ENCODE measurements at places on chromosomes 6 and 20. TPM values are rescaled to one million over a fixed set of nuclear protein-coding genes. Genes with fewer than 3 reads are reported as not detected.
A peak's percentile ranks its signal among the peaks of the same experiment; 100 is the strongest.

DNA sequence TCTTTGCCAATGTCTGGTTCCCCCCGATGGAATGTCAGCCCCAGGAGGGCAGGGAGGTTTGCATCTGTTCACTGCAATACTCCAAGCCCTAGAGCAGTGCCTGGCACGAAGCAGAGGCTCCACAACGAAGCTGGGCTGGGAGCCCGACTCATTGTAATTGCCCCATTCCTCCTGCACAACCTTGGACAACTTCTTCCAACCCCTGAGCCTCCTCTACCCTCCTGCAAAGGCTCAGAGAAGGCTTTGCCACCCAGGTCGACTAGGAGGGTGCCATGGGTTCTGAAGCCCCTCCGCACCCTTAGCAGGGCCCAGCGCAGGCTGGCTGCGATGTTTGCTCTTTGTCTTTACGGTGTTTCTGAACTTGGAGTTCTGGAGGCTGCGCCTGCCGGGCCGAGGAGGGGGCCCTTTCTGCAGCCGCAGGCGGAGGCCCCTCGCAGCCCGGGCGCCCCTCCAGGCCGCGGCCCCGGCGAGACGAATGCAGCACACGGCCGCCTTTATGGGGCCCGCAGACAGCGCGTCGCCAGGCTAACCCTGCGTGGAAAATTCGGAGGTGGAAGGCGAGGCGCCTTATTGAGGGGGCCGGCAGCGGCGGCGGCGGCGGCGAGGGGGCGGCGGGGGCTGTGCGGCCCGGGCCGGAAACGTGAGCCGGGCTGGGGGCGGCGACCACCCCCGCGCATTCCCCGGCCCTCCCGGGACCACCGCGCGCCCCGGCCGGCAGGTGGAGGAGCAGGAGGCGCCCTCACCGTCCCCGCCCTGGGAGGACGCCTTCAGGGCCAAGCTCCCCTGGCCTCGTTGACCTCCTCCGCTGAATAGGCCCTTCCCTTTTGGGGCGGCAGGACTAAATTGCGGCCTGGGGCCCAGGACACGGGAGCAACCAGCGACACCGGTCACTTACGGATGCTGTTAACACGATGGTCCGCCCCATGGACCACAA, 27.0 kb downstream of the SNAI1 start:
- H3K4me1 ChIP-seq: peaks cover 8% of the 10 kb centered on the region
- H3K27me3 ChIP-seq: peaks cover 13% of the 10 kb centered on the region
- H3K4me3 ChIP-seq: peak overlapping the region; percentile 24
- no peak overlapping the region for H3K27ac ChIP-seq

DNA sequence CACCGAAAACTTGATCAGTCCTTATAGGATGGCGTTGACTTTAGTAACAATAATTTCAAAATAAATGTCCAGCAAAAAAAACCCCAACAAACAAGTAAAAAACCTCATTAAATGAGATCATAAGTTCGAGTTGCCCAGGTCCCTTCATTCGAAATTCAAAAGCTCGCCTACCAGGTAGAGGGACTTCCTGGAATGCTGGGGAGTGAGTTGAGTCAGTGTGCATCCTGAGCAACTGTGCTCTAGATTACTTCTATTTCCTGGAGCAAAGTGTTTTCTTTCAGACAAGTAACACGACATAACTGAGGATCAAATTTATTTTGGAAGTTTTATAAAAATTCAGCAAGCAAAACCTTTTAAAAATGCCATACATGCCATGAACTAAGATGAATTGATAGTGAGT, 511.9 kb upstream of the CITED2 start:
- no peak for DNase-seq
- H3K4me1 ChIP-seq: peaks cover 28% of the 10 kb centered on the region
- H3K36me3 ChIP-seq: no peaks in the 10 kb centered on the region
- H3K27ac ChIP-seq: no peak overlapping the region
- no peaks in the 10 kb centered on the region for H3K27me3 ChIP-seq
- H3K4me3 ChIP-seq: no peak overlapping the region

- no peak overlapping the region for H3K27ac ChIP-seq
- H3K27me3 ChIP-seq: peaks cover 86% of the 10 kb centered on the region
- no peaks in the 10 kb centered on the region for H3K4me1 ChIP-seq
- no peak overlapping the region for H3K4me3 ChIP-seq
These were observed 95.2 kb downstream of the YTHDF1 start for GRCh38 chr20:63120808-63121090.

HLA-DOB gene
- 0.19 TPM for total RNA-seq

VGLL2 gene
- total RNA-seq: not detected

DNA sequence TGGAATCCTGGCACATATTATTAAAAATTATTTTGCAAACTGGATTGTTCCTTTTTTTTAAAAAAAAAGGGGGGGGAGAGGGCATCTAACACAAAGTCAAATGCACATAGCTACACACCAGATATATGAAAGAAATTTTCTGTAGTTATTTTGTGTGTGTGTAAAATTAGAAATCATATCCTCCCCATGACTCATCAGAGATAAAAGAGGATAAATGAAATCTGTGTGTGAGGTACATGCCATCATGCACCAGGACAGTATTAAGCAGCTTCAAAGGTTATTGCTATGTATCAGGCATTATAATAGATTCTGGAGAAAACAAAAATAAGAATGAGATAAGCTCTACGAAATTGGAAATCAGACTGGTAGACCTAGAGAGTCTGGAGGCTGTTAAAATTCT, 5.2 kb downstream of the BTBD9 start:
- H3K27ac ChIP-seq: no peak overlapping the region
- no peak for DNase-seq
- no peaks in the 10 kb centered on the region for H3K36me3 ChIP-seq
- no peaks in the 10 kb centered on the region for H3K27me3 ChIP-seq

- peak overlapping the region; percentile 19 for H3K4me3 ChIP-seq
- no peaks in the 10 kb centered on the region for H3K36me3 ChIP-seq
- H3K27ac ChIP-seq: no peak overlapping the region
- no peaks in the 10 kb centered on the region for H3K27me3 ChIP-seq
- H3K4me1 ChIP-seq: peaks cover 17% of the 10 kb centered on the region
These were observed 211.9 kb downstream of the FOXC1 start for GRCh38 chr6:1821513-1822183.

- no peak for DNase-seq
- H3K4me3 ChIP-seq: peak overlapping the region; percentile 53
- no peaks in the 10 kb centered on the region for H3K36me3 ChIP-seq
- H3K27me3 ChIP-seq: peaks cover 5% of the 10 kb centered on the region
- no peak overlapping the region for H3K27ac ChIP-seq
These were observed 671 bp downstream of the CDH4 start for GRCh38 chr20:61252601-61253263.

DNA sequence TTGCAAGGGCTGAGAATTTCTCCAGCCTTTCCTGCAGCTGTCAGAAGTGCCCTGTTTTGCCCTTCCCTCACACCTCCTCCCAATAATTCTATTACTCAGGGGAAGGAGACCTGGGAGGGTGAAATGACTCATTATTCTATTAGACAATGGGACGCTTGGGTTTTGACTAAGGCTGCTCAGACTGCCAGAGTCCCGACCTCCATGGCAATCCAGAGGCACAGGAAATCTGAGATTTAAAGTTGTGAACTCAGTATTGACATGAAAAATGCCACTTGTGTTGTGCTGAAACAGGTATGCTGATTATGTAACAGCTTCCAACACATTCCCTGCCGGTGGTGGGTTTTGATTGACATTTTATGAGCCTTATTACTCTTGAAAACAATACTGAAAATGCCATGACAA, 625.9 kb upstream of the FLRT3 start:
- H3K27me3 ChIP-seq: no peaks in the 10 kb centered on the region
- no peak for DNase-seq
- H3K36me3 ChIP-seq: no peaks in the 10 kb centered on the region
- no peaks in the 10 kb centered on the region for H3K4me1 ChIP-seq
- no peak overlapping the region for H3K4me3 ChIP-seq

DNA sequence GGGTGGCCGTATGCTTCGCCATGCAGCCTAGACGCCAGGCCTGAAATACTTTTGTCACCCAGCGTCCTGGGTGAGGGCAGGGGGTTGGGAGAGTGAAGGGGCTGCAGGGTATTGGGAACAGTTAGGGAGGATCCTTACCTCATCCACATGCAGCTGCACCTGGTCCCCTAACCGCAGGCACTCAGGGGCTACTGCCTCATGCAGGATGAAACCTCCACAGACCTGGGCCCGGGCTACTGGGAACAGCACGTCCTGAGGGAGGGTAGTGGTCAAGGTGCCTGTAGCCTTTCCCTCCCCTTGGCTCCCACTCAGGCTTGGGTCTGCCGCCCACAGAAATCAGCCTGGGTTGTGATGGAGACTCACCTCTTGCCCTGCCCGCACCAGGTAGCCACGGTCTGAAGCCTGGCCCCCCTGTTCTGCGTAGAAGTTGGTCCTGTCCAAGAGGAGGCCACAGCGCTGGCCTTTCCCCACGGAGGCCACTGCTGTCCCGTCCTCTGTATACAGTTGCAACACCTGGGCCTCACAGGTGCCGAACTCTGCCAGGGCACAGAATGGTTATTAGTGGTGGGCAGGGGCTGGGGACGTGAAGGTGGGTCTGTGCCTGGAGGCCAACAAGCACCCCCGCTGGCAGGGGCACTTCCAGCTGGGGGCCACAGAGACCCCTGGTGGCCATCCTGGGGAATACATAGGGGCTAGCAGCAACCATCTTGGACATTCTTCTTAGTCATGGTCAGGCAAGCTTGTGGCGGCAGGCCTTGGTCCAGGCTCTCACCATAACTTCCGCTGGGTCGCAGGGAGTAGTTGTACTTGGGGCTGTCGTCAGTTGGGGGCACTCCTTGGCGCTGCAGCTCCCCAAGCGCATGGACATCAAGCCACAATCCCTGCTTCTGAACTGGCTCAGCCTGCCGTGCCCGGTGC, 8.6 kb downstream of the AARS2 start:
- peaks cover 49% of the 10 kb centered on the region for H3K36me3 ChIP-seq
- no peaks in the 10 kb centered on the region for H3K27me3 ChIP-seq
- no peak overlapping the region for H3K4me3 ChIP-seq
- H3K4me1 ChIP-seq: no peaks in the 10 kb centered on the region
- no peak overlapping the region for H3K27ac ChIP-seq

OSER1 gene
- 80.6 TPM for total RNA-seq

DNA sequence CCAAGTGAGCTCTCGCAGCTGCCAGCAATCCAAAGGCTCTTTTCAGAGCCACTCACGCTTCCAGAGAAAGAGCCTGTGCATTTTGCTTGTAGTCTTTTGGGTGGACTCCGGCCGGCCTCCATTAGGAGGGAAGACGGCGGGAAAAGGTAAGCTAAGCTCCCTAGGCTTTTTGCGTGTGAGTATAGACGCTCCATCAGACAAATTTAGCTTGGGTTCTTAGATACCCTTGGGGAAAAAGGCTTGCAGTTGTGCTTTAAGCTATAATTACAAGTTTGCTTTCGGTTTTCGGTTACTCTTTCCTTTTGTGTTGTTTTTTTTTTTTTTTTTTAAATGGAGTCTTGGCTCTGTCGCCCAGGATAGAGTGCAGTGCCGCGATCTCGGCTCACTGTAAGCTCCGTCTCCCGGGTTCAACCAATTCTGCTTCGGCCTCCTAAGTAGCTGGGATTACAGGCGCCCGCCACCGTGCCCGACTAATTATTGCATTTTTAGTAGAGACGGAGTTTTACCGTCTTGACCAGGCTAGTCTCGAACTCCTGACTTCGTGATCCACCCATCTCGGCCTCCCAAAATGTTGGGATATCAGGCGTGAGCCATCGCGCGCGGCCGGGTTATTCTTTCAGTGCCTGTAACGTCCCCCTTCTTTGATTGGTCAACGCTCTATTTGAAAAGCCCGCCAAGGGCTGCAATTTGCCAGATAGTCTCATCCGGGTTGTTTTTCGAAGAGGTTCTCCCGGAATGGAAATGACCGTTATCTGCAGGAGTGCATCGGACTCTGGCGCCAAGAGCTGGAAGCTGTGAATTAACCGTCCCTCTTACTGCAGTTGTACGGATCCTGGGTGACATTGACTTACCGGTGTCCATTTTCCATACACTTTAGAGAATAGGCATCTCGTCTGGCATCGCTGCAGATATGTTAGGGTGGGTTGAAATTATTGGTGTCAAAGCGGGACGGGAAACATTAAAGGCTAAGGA, 18.1 kb downstream of the OR2B2 start:
- H3K36me3 ChIP-seq: no peaks in the 10 kb centered on the region
- DNase-seq: peak; percentile 96
- H3K27ac ChIP-seq: peak overlapping the region; percentile 85
- H3K27me3 ChIP-seq: peaks cover 28% of the 10 kb centered on the region
- H3K4me1 ChIP-seq: peaks cover 31% of the 10 kb centered on the region
- peak overlapping the region; percentile 59 for H3K4me3 ChIP-seq

DNA sequence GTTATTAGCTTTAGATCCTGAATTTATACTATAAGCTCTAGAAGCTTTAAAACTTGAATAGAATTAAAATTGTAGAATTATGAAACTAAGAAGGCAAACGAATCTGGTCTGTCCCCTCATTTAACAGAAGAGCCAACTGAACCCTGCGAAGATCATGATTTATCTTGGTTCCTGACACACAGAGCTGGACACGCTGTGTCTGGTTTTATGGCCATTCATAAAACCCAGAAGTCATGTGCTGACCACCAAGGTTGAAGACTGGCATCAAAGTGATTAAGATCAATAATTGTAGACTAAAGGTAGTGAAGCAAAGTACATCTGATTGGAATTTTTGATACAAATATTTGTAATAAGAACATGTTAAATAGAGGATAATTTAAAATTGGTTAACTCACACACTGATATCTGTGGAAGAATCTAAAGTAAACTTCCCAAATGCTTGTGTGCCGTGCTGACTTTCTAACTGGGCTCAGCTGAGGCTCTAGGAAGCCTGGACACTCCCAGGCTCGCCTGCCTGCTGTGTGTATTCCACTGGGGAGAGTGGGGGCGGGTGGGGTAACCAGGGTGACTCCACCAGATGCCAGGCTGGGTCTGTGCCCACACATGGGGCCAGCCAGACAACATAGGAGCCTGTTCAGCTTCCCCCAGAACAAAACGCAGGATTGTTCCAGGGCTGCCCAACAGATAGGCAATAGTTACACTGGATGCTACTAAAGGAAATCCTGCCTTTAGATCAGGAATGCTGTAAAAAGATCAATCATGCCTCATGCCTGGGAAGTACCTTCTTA, 42.1 kb upstream of the SLC22A3 start:
- no peaks in the 10 kb centered on the region for H3K36me3 ChIP-seq
- no peaks in the 10 kb centered on the region for H3K27me3 ChIP-seq
- H3K27ac ChIP-seq: no peak overlapping the region
- H3K4me3 ChIP-seq: no peak overlapping the region
- H3K4me1 ChIP-seq: peaks cover 7% of the 10 kb centered on the region
- peak; percentile 68 for DNase-seq

DNA sequence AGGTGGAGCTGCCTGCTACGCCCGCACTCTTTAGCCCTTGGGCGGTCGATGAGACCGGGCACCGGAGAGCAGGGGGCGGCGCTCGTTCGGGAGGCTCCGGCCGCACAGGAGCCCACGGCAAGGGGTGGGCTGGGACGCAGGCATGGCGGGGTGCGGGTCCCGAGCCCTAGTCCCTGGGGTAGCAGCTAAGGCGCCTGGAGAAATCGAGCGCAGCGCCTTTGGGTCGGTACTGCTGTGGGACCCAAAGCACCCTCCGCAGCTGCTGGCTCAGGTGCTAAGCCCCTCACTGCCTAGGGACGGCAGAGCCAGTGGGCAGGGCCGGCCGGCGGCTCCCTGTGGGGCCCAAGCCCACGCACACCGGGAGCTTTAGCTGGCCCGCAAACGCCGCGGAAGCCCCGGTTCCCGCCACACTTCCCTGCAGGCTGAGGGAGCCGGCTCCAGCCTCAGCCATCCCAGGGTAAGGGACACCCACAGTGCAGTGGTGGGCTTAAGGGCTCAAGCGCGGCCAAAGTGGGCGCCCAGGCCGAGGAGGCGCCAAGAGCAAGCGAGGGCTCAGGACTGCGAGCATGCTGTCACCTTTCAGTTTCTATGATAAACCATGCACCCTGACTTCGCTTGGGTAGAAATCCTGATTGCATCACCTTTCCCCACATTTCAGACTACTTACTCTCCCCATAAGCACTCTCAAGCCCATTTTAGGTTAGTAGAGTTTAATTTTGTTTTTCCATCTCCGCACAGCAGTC, 52.0 kb downstream of the MYLIP start:
- H3K36me3 ChIP-seq: no peaks in the 10 kb centered on the region
- no peaks in the 10 kb centered on the region for H3K27me3 ChIP-seq
- no peak overlapping the region for H3K4me3 ChIP-seq

All from esophagus muscularis mucosa (tissue), 4 donors.